ENCODE measurements at places on chromosomes 4 and X.

GRCh38 chr4:101853691-101854090, 63.2 kb downstream of the BANK1 start:
- DNase-seq = no peak

GRCh38 chr4:138647433-138647832, 368.1 kb upstream of the NOCT start:
- DNase-seq = no peak

- DNase-seq = no peak
Measured at GRCh38 chr4:13994016-13994415, 366.5 kb upstream of the BOD1L1 start.

GRCh38 chrX:131802836-131803626, 220.1 kb upstream of the STK26 start:
- peak; percentile 12 for DNase-seq

DNA sequence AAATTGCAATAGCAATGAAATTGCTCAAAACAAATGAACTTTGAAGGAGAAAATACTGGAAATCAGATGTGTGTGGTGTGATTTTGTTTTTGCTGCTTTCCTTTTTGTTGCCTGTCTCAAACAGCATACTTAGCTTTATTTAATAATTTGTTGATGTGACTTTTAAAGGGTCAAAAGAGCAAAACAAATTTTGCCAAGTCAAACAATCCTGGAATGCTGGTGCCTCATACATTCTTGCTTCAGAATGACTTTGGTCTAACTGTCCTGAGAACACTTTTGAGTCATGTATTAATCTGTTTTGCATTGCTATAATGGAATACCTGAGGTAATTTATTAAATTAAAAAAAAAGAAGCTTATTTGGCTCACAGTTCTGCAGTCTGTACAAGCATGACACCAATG, 3.4 kb downstream of the PF4V1 start:
- no peak for DNase-seq

- no peak for DNase-seq
Measured at GRCh38 chrX:155745792-155746191, 133.0 kb upstream of the TMLHE start.

GRCh38 chr4:3399277-3400194, 42.2 kb upstream of the HGFAC start:
- DNase-seq = no peak

DNA sequence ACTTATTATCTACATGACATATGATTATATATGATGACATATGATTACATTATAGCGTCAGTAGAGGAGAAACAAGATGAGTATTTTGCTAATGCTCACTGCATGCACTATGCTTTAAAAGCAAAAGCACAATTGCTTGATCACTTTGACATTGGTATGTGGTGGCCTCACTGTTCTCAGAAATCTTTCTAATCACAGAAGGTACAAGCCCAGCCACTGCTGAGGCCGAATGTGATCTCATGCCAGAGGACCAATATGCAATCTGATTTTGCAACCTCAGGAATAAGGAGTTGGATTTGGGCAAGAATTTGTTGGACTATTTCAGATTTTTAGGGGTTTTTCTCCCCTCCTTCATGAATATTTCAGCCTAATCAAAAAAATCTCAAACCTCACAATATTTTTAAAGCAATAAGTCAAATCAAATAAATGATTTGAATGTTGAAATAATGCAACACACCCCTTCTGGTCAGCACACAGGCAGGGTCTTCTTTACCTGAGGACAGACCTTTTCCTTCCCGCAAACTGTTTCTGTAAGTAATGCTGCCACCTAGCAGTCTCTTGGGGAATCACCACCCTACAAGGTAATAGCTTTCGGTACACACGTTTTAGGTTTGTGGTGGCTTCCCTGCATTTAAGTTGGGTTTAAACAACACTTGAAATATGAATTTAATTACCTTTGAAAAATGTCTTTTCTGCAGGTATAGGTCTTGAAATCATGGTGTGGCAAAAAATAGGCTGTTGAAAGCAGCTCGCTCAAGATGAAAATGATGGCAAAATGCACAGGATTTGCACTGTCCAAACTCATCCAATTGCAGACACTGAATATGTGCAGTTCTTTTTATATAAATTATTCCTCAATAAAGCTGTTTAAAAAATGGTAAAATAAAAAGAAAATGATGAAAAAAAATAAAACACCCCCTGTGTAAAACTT, 4.8 kb upstream of the CXCL13 start:
- DNase-seq = peak; percentile 8

DNA sequence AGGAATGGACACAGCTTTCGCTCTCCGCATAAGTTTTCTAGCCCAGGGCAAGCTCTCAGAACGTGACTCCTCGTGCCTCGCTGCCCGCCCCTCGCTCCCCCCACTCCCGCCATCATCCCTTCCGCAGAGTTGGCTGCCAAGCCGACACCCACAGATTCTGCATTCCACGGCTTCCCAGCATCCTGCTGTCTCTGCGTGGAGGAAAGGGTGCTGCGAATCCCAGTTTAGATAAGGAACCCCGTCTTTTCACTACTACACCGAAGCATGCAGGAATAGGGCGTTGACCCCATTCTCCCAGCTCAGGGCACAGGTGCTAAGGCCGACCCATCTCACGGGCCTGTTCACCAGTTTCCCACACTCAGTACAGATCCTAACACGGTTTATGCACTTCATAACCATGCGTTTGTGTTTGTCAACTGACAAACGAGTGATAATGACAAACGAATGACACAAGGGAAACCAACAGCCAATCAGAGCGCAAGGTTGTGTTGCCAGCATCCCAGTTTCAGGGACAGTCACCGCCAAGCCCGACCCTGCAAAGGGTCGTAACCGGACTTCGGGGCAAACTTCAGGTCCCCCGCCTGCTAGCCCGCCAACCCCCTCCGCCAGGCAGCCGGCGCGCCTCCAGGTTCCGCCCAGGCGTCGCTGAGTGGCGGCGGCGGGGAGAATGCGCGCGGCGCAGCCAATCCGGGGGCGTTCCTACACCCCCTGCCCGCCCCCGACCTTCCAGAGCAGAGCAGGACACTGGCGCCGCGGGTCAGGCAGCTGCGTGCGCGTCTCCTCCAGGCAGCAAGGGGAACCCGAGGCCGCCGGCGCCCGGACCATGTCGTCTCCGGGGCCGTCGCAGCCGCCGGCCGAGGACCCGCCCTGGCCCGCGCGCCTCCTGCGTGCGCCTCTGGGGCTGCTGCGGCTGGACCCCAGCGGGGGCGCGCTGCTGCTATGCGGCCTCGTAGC, at the start of gene CYP2U1:
TSS of gene CYP2U1 (plus strand) at position 729 of the 954 bp plus-strand sequence. CDS start at position 824, 95 bp downstream.
- peak; percentile 48 for DNase-seq

- DNase-seq = no peak
Measured at GRCh38 chr4:176781739-176782100, 11.0 kb downstream of the VEGFC start.

DNA sequence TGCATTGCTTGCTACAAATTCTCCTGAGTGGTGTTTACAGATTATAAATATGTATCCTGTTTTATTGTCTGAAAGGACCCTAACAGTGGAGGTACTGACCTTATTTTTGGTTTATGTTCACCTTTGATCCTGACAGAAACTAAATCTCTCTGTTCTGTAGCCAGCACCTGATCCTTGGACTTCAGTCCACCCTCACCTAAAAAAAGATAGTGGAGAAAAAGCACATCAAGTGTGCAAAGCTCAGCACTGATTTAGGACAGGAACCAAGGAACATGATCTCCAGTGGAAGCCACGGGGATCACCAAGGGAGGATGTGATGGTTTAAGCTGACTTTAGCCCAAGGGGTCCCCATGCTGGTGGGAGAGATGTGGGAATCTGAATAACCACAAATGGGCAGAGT, 22.3 kb upstream of the C4orf54 start:
- DNase-seq = no peak

GRCh38 chrX:116749943-116750342, 287.2 kb upstream of the CT83 start:
- DNase-seq = no peak

- no peak for DNase-seq
Measured at GRCh38 chr4:112520598-112521122, 4.7 kb upstream of the NEUROG2 start.

DNA sequence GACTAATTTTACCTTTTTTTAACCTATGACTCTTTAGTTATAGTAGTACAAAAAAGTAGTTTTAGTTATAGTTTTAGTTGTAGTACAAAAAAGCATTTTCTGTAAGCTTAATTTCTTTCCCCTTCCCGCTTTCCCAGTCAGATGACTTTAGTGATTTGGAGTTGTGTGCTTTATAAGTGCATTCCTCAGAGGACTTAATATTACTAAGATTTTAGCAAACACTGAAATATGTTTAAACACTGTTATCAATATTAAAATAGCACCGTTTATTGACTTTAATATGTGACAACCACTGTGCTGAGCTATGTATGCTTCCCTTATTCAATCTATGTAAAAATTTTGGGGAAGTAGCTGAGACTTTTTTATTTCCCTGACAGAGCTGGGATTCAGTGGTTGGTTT, 22.8 kb downstream of the GUF1 start:
- DNase-seq = no peak

DNA sequence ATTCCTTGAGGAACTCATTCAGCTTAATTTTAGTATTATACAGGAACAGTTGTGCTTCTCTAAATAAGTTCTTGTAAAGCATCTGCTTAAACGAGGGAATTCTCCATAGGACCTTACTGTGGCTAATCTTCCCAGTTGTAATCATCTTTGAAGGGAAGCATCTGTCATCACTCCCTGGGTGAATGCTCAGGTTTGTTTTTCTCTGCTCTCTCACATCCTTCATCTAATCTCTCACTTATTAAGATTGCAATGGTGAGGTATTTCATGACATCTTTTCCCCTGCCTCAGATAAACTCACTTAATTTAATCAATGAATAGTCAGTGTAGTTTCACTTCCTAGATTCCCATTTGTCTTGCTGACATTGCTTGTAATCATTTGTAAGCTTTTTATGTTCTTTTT, 121.8 kb upstream of the ADAMTS3 start:
- no peak for DNase-seq

GRCh38 chrX:118272242-118272641, 73.7 kb upstream of the WDR44 start:
- peak; percentile 15 for DNase-seq

GRCh38 chr4:147837435-147837834, 105.5 kb downstream of the ARHGAP10 start:
- DNase-seq = no peak

DNA sequence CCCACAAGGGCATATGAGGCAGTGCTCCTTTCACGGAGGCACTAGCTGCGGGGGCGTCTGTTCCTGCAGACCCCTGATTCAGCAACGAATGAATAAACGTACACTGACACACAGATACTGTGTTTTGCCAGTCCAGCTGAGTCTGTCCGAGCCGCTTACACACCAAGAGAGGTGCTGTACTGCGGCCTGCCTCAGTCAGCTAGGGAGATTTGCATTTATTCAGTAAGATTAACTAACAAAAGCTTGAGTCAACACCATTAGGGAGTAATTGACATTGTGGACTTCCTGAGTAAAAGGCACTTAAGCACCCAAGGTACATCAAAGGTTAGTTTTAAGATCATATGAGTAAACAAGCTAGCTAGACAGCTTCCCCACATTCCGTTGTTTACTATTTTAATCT, 31.0 kb upstream of the BEX4 start:
- DNase-seq = no peak

GRCh38 chrX:110293658-110294057, 24.2 kb downstream of the AMMECR1 start:
- no peak for DNase-seq

DNA sequence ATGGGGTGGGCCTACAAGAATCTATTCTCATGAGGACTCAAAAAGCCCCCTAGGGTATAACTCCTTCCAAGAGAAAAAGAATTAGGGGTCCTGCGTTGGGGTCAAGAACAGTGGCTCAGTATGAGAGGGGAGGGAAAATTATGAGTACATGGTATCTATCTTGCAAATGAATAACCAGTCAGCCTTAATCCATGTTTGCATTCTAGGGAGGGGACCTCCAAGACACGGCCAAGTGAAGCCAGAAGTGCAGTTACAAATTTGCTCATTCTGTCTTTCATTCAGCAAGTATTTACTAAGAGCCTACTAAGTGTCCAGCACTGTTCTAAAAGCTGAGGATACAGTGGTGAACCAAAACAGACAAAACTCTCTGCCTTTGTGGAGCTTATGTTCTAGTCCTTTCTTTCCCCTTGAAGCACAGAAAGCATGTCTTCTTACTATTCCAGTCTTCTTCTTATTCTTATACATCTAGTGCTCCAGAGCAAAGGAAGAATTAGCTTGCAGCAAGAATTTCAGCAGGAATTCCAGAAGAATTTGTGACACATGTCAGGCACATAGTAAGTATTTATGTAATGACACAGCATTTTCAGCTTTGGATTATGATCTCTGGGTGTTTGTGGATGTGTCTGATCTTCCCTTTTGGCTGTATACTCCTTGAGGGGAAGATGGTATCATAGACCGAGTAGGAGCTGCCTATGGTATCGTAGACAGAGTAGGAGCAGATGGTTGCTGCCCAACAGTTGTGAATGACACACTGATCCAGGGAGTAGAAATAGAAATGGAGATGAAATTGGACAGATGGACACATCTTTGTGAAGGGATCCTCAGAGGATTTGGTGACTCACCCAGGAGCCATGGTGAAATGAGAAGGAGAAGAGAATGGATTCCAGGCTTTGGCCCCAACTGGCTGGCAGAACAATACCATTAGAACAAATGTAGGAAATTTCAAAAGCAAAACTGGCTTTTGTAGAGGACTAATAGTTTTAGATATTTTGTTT, 75.9 kb downstream of the COQ2 start:
- DNase-seq = no peak

DNA sequence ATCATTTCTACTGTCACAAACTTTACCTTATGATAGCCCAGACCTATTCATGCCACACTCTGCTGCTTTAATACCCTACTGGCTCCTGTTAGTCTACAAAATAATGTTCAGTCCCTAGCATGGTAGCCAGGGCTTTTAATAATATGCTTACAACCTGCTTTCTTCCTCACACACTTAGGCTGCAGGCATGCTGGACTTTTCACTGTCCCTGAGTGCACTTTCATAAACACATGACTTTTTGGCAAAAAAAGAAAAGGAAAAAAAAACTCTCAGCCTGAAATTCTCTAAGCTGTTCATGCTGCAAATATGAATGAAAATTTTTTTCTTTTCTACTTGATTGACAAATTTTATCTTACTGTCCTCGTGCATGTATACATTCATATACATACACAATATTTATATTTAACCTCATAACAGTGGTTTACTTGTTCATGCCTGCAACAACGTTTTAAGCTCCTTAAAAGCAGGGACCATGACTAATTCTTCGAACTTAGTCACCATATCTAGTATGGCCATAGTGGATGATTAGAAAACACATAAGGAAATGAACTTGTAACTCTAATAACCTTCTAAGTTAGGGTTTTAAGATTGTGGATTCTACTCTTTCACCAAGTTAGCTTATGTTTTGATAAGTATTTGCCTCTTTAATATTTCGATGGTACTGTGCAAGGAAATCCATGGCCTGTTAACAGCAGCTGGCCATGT, 229.5 kb downstream of the SPCS3 start:
- no peak for DNase-seq

- no peak for DNase-seq
Measured at GRCh38 chrX:4243759-4244158, 530.3 kb upstream of the PRKX start.

DNA sequence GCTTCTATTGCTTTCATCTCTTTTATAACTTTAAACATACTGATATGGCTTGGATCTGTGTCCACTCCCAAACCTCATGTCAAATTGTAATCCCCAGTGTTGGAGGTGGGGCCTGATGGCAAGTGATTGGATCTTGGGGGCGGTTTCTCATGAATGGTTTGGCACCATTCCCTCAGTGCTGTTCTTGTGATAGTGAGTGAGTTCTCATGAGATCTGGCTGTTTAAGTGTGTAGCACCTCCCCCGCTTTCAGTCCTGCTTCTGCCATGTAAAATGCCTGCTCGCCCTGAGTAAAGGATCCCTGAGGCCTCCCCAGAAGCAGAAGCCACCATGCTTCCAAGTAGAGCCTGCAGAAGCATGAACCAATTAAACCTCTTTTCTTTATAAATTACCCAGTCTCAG, 17.7 kb downstream of the MND1 start:
- DNase-seq = no peak

GRCh38 chr4:122747883-122748282, 15.4 kb downstream of the BBS12 start:
- DNase-seq = no peak
